ENCODE measurements at places on chromosomes 3 and 15. TPM values are rescaled to one million over a fixed set of nuclear protein-coding genes. Genes with fewer than 3 reads are reported as not detected.

- DNase-seq: no peak
Observed at GRCh38 chr3:175005193-175005592, 146.1 kb downstream of the NAALADL2 start.

DNA sequence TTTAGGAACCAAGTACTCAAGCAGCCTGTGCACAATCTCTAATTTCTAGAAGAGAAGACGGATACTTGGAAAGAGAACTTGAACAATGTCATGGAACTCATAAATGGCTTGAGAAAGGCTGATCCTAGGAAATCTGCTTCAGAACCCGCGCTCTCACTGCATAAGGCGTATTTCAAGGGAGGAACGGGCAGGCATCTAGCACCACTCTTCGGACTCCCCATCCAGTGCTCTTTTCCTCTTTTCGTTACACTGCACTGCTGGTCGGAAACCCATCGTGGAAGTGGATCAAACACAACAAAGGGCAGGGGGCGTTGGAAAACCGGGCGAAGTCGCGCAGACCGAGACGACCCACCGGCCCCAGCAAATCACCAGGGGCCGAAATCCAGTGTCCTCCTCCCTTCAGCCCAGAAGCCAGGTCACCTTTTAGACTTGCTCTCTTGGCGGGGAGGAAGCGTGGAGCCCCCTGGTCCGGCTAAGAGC, 539 bp upstream of the TLNRD1 start:
- peak; percentile 9 for DNase-seq

IQCF5 gene
- total RNA-seq: not detected

DNAH12 gene
- not detected for total RNA-seq

GRCh38 chr3:128335621-128336296, 130.9 kb downstream of the DNAJB8 start:
- no peak for DNase-seq

ERC2 gene
- not detected for total RNA-seq

DNAJA4 gene
- 68.4 TPM for total RNA-seq

DUOXA2 gene
- total RNA-seq: not detected
